Jurkat, Clone E6-1 (cell line): ENCODE measurements at places on chromosomes 6 and 20.

DNA sequence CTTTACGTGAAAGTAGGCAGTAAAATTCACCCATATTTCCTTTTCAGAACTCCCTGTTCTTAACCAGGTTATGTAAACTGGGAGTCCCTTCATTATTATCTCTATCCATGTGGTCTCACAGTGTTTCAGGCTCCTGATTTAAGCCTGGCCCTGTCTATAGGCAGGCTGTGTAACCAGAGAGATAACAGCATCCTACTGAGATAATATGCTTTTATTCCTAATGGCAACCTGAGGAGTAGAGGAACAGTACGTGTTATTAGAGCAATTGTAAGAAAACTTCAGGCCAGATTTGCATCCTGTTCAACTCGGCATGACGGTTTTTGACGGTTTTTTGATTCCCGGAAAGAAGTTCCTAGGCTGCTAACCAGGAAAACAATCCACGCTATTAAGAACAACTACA lies 16.9 kb downstream of the FUT9 start:
- DNase-seq: no peak

- no peak for DNase-seq
Measured at GRCh38 chr6:92196325-92196724, 1223.0 kb downstream of the EPHA7 start.

DNA sequence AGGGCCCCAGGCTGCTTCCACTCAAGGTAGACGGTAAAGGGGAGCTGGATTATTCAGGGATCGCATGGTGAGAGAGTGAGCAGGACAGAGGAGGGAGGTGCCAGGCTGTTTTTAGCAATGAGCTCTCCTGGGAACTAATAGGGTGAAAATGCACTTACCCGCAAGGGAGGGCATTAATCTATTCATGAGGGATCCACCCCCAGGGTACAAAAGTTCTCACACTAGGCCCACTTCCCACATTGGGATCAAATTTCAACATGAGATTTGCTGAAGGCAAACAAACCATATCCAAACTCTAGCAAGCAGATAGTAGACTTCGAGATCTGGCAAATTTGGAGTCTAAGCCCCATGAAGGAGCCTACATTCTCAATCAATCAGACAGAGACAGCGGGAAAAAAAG lies 408.6 kb downstream of the RNF144B start:
- no peak for DNase-seq

DNA sequence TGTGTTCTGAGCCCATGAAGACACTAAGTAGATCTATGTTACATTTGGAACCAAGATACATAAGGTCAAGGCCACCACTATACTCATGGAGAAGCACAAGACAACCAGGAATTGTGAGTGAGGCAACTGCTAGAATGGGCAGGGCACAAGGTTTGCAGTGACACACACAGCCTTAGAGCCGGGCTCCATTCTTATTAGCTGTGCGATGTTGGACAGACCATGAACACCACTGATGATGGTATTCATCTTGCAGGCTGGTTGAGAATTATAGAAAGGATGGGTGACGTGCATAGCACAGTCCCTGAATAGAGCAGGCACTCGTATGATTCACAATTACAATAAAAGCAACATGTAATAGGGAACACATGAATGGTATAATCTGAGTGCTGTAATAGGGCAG lies 172.4 kb downstream of the GJA10 start:
- no peak for DNase-seq

GRCh38 chr6:130368576-130368975 lies 2.8 kb downstream of the TMEM200A start:
- no peak for DNase-seq

DNA sequence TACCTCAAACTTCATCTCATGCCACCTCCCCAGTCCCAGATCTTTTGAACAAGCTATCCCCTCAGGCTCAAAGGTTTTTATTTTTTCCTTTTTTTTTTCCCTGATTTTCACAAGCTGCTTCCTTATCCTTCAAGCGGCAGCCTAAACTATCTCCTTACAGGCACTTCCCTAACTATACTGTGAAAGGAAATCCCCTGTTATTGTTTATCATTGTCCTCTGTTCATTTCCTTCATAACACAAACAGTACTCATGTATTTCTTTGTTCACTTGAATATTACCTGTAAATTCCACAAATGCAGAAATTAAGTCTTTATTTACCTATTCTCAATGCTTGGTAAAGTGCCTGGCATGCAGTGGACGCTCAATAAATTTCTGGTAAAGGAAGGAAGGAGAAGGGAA lies 48.9 kb downstream of the ME1 start:
- no peak for DNase-seq

- no peak for DNase-seq
Measured at GRCh38 chr6:141361559-141361958, 771.2 kb upstream of the GJE1 start.

GRCh38 chr6:81793821-81794475 lies 41.5 kb upstream of the TENT5A start:
- no peak for DNase-seq

- no peak for DNase-seq
Measured at GRCh38 chr20:18288749-18289267, 481 bp downstream of the ZNF133 start.

DNA sequence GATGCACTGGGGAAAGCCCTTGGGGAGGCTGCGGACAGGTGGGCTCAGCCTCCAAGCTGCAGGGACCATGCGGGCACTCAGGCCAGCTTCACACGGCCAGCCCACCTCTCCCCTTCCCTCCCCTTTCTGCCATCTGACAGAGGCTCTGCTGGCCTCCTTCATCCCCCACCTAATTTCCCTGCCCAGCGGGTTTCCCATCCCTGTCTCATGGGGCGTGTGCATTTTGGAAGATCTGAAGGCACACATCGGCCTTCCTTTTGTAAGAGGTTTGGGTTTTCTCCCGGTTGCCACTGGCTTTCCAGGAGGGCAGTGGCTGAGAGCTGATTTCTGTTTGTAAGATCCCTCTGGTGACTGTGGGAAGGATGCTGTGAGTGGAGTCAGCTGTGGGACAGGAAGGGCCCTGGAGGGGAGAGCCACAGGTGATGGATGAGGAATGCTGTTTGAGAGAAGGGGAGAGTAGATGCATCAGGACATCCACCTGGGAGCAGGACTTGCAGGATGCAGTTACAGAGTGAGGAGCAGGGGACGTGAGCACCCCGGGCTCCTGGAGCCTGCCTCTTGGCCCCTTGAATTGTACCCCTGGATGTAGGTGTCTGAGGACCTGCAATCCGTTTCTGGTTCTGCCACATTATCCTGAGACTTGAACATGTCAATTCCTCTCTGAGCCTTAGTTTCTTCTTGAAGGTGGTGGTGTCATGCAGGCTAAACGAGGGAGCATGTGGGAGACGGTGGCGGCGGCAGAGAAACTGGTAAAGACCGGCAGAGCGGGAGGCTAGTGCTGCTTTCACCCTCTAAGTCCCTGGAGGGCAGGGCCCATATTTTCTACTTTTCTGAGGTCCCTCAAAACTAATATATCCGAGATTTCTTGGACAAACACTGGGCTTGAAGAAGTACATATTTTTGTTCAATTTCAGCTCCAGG lies 5.9 kb upstream of the TUBB1 start:
- DNase-seq: no peak

DNA sequence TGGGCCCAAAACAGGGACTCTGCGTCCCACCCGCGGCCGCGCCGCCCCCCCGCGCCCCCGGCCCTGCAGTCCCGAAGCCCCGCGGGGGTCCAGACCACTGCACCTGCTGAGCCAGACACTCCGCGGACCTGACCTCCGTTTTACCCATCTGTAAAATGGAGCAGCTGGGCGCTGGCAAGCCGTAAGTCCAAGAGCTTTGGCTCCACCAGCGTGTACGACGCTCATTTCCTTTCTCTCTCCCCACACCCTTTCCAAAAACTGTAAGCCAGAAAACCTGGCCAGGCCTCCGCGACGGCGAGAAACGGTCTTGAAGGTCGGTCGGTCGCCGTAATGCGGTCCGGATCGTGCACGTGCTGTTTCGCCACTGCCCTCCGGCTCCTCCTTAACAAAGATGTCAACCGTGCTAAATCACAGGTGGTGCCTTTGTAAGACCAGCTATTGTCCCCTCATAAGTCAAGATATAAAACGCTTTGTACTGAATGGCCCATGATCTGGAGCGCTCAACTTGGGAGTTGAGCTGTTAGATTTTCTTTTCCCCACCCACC lies 7.8 kb upstream of the NR2E1 start:
- DNase-seq: no peak

DNA sequence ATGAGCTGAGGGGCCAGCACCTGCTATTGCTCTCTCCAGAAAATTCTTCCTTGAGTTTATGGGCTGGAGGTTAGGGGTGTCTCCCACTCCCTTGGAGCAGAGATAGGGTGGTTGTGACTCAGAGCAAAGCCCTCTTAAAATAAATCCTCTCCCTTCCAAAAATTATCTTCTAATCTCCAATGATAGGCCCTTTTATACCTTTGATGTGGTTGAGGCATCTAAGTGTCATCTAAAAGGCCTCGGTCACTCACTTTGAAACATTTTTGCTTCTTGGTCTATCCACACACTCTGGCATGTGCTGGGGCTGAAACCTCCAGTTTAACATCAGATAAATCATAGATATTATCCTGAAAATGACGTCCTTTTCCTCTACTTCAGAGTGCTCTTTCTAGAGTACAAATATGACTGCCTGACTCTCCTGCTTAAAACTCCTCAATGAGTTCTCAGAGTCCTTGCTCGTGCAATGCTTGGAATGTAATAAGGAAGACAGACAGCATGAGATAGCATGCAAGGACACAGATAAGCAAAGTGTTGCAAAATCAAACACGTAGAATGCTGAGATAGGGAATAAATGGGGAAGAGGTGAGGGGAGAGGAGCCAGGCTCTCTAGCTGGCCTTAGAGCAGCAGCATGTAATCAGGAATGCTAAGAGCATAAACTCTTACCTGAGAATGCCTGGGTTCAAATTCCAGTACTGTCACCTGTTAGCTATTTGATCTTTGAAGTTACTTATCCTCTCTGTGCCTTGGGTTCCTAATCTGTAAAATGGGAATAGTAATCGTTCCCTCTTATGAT lies 374.1 kb upstream of the CITED2 start:
- no peak for DNase-seq

GRCh38 chr6:149052350-149053106 lies 265.0 kb upstream of the TAB2 start:
- no peak for DNase-seq

DNA sequence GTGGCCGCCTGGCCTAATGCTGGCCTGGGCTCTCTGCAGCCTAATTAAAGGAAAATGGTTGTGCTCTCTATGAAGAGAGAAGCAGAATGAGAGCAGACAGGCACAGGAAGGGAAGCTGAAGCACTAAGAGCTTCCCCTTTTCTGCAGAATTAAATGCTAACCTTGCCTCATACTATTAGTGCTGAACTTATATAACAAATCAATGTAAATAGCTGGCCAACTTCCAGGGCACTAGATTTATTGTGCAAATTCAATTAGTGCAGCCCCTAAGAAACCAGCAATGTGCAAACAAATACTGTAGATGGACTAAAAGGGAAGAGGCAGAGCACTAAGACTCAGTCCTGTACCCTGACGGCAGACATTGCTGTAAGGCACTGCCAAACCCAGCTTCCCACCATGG lies 36.1 kb upstream of the INSM1 start:
- DNase-seq: no peak

- no peak for DNase-seq
Measured at GRCh38 chr6:152053332-152053731, 245.8 kb downstream of the ESR1 start.

GRCh38 chr6:74863968-74864367 lies 341.9 kb downstream of the COL12A1 start:
- no peak for DNase-seq
